ENCODE measurements at places on chromosomes 16 and 17.

DNA sequence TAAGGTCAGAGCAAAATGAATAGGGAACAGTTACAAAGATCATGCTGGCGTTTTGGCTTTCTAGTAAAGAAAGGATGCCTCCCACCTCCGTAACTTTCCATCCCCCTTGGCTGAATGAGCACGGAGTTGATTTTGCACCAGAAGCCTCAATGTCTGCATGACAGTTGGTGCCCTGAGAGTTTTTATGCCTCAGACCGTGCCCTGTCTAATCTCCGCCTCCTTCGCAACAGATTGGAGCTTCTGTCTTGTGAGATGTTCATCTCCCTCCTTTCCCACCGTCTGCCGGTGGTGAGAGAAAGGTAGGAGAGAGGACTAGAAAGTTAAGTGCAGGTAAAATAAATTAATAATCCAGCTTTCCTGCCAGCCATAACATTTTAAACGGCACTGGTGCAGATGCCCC lies 1.9 kb downstream of the HS3ST4 start:
- no peak for DNase-seq

GRCh38 chr17:21453144-21453898 lies 77.2 kb downstream of the KCNJ12 start:
- DNase-seq = no peak

DNA sequence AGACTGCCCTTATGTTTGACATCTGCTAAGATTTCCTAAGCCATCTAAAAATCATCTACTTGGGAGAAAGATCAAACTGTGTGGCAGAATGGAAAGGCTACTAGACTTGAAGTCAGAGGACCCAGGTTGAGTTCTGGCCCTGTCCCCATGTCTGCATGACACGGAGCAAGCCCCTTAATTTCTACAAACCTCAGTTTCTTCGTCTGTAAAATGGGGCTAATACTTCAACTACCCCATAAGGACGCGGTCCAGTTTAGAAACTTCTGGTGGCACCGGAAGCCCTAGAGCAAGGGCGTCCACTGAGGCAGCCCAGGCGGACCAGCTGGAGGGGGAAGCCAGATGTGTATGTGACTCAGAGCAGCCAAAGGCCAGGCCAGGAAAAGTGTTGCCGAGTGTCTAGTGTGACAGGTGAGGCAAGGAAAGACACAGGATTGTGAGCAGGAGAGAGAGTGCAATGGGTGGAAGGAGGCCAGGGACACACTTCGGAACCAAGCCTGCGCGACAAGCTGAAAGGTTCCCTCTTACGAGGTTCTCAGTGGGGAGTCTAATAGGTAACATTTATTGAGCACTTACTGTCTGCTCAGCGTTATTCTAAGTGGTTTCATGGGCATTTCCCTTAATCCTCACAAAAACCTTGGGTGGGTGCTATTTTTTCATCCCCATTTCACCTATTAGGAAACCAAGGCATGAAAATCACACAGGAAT lies 17.8 kb upstream of the PITPNM3 start:
- no peak for DNase-seq

DNA sequence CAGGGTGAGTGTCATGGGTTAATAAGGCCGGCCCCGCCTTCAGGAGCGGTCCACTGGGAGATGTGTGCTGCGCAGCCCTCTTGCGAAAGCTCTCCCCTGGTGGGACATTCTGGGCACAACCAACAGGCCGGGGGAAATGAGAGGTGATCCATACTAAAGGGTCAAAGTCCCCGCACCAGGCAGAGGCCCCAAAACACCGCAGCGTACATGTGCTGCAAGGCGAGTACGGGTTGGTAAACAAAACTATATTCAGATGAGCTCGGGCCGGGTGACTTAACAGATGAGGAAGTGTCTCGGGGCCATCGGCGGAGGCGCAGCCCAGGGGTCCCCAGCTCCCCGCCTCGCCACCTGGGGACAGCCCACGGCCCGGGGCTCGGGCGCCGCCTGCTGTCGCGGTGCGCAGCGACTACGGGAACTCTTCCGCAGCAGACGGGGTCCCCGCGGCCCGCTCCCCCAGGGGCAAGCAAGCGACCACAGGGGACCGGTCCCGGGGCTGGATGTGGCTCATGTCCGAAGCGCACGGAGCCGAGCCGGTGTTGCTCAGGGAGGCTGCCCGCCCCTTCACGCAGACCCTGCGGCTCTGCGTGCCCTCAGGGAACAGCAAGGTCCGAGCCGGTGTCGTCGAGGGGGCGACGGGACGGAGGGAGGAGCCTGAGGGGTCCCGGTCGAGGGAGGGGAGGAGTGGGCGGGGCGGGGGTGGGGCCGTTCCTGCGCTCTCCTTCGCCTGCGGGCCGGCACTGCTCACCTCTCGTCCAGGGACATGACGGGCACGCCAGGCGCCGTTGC lies at the start of gene RAB37:
Gene RAB37 (plus strand): TSS at position 744 of the 786 bp plus-strand sequence. CDS start 17 bp downstream, at position 761.
- no peak for DNase-seq

GRCh38 chr17:65532101-65532890 lies 29.2 kb downstream of the AXIN2 start:
- no peak for DNase-seq

DNA sequence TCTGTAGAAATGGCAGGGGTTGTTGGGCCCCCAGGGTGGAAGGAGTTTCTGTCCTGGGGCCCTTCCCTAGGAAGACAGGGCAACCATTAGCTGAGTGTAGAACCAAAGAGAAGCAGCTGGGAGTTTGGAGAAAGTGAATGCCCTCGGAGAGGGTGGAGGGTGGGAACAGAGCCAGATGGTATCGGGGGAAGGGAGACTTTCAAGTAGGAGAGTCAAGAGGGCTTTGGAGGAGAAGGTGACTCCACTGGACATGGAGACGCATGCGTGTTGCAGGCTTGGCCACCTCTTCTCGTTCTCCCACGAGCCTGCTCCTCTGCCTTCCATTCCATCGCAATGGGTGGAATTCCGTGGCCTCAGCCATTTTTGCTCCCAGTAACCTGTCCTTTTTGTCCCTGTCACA lies 19.4 kb downstream of the SLC47A1 start:
- no peak for DNase-seq

DNA sequence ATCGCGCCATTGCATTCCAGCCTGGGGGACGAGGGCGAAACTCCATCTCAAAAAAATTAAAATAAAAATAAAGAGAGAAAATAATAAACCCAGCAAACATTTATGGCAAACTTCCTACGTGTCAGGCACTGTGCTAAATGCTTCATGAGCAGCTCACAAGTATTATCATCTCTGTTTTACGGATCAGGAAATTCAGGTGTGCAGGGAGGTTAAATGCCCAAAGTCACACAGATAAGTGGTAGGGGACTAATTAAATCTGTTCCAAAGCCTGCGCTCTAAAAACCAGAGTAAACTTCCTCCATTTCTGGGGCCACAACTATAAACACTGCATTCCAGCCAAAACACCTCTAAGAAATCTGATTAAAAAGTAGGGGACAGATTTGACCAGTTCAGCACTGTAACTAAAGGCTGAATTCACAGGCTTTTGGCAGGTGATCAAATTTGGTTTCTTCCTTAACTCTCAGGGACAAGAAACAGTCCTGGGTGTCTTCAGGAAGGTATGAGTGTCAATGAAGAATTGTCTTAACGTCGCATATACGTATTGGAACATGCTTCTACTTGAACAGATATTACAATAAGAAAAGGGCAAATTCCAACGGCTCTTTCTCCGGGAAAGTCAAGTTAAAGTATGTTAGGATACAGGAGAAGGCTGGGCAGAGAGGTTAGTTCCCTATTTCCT lies 996 bp downstream of the STRADA start:
- no peak for DNase-seq

GRCh38 chr16:61909074-61909473 lies 127.2 kb downstream of the CDH8 start:
- no peak for DNase-seq

- DNase-seq = no peak
These were observed 23.9 kb downstream of the PITPNM3 start for GRCh38 chr17:6532441-6532885.

DNA sequence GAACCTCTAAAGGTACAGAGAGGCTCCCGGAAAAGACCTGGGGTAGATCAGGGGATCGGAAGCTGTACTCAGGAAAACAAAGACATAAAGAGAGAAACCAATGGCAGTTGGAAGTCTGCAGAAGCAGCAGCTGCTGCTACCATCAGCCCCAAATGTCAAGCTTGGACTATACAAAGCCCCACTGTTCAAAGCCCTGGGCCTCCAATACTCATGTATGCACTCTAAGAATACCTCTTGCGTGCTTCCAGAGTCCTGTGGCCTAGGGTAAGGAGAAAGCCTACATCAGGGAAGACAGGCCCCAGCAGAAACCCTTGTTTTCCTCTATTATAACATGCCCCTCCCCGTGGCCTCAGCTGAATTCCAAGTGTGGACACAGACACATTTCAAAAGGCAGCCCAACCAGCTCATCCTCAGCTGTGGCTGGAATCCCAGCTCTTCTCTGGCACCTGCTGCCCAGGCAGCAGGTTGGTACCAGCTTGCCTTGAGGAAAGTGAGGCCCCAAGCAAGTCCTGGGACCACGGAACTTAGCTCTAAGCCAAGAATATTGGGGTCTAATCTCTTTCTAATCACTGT lies 19.3 kb upstream of the MTMR4 start:
- DNase-seq = no peak
